Stimulated activated CD8-positive, alpha-beta memory T cell treated with anti-CD3 and anti-CD28 coated beads, Interleukin-7, amount 100 ng/mL, for 4 hours (primary cell): ENCODE measurements at places on chromosomes 16 and 17.
A peak's percentile ranks its signal among the peaks of the same experiment; 100 is the strongest.

GRCh38 chr16:66590322-66590721, 11.1 kb downstream of the CMTM2 start:
- DNase-seq: no peak

GRCh38 chr16:49757559-49758069, 98.3 kb downstream of the ZNF423 start:
- DNase-seq: no peak

DNA sequence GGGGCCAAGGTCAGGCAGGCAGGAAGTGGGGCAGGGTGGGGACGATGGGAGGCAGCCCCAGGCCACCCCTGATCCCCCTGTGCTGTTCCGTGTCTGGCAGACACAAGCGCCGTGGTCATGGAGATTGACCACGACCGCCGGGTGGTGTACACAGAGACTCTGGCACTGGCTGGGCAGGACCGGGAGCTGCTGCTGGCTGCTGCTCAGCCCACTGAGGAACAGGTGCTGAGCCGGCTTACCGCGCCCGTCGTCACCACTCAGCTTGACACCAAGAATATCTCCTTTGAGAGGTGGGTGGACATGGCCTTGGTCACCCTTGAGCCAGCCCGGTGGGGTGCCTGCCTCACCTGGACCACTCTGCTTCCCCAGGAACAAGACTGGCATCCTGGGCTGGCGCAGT, 13.7 kb downstream of the CORO6 start:
- no peak for DNase-seq

- no peak for DNase-seq
Measured at GRCh38 chr17:40338941-40339649, 25.4 kb downstream of the GJD3 start.

DNA sequence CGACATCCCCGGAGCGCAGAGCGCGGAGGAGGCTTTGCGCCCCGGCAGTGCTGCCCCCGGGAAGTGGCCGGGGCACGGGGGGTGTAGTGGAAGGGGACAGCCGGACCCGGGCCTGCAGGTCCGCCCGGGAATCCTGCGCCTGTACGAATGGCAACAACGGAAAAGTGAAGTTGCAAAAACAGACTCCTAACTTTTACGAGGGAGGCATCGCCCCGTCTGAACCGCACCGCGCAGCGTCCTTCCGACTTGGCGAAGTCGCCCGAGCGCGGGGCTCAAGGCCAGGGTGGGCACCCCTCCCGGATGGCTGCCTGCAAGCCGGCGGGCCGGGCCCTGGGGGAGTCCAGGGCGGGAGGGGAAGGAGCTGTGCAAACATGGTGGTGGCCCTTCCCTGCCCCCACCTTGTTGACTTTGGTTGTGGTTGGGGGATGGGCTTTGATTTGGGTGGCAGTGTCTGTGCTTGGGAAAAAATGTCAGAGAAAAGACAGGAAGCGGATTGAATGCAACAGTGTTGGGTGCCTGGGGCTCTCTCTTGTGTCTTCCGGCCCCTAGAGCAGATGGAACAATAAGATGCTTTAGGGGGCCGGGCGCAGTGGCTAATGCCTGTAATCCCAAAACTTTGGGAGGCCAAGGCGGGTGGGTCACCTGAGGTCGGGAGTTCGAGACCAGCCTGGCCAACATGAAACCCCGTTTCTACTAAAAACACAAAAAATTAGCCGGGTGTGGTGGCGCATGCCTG, 675 bp downstream of the RNF213 start:
- DNase-seq: peak; percentile 40

DNA sequence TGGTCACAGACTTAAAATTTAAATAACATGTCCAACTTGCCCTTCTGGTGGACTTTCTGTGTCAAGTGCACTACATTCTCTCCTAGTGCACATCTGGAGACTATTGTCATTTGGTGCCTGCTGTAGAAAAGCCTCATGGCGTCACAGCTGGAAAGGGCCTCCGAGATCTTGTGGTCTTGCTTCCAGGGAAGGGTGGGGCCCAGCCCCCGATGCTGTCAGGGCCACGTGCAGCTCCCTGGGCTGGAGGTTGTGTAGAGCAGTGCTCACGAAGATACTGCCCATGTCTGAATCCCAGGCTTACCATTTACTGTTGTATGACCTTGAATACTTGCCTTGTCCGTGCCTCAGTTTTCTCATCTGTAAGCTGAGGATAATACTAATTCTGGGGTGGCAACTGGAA, 6.8 kb upstream of the MPRIP start:
- DNase-seq: no peak

- DNase-seq: no peak
Measured at GRCh38 chr17:50263331-50264262, 10.7 kb upstream of the TMEM92 start.

DNA sequence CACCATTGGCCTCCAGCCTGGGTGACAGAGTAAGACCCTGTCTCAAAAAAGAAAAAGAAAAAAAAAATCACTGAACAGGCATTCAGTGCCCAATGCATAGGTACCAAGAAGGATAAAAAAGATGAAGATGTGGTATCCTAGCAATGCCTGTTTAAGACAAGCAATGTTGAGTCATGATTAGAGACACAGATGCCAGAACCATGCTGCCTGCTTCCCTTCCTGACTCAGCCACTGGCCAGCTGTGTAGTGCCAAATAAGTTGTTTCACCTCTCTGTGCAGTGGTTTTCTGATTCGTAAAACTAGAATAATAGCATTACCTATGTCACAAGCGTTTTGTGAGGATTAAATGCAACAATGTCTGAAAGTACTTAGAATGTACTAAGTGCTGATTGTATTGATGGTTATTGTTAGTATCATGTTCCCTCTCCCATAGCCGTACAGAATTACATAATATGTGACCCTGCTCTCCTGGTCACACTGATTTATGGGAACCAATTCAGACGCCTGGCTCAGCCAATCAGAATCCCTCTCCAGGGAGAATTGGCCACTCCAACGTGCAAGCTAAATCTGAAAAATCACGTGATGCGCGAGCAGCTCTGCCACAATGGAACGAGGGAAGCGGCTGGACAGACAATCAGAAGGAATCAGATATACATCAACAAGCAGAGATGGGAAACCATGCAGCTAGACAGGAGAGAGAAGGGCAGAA, 241.9 kb downstream of the SLC39A11 start:
- DNase-seq: no peak
